Sigmoid colon (tissue), 7 donors: ENCODE measurements at places on chromosomes 12 and 14. TPM values are rescaled to one million over a fixed set of nuclear protein-coding genes. Genes with fewer than 3 reads are reported as not detected.

DNA sequence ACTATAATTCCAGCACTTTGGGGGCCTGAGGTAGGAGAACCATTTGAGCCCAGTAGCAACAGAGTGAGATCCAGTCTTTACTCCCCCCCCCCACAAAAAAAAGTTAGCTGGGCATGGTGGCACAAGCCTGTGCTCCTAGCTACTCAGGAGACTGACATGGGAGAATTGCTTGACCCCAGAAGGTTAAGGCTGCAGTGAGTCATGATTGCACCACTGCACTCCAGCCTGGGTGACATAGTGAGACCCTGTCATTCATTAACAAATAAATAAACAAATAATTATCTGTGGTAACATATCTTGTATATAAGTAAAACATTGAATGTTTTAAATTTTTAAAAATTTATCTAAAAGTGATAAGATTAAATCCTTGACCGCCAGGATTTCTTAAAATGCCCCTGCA, 4.8 kb downstream of the ENTPD5 start:
- H3K36me3 ChIP-seq = no peaks in the 10 kb centered on the region
- H3K27me3 ChIP-seq = no peaks in the 10 kb centered on the region
- DNase-seq = no peak

DNA sequence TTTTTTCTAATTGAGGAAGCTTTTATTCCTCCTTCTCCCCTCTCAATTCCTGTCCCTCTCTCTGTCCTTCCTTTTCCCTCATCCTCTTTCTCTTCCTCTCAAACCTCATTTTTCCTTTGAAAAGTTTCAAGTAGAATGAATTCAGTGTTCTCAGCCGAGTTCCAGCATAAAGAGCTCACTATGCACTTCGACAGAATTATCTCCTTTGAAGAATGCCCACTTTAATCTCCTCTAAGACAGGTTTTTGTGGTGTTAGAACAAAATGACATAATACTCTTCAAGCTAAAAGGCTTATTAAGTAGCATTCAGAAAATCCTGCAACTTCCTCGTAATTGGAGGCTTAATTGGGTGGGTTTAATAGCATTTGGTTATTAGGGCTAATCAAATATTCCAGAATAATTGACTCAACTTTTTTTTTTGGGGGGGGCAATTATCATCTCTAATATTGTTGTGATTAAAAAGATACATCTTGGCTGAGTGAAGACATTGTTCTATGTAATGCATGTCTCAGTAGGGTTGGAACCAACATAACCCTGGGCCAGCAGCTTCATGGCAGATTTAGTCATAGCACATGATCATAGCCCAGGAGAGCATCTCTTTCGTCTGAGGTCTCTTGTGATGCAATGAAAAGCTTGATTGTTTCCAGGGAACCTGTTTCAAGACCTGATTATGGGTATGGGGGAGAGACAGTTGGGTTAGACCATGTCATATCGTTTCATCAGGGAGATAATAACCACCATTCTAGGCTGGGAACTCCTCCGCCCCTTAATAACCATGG, 25.0 kb upstream of the SLC24A4 start:
- no peaks in the 10 kb centered on the region for H3K36me3 ChIP-seq
- H3K27me3 ChIP-seq = no peaks in the 10 kb centered on the region
- H3K27ac ChIP-seq = no peak overlapping the region
- no peak overlapping the region for H3K4me3 ChIP-seq
- DNase-seq = no peak

DNA sequence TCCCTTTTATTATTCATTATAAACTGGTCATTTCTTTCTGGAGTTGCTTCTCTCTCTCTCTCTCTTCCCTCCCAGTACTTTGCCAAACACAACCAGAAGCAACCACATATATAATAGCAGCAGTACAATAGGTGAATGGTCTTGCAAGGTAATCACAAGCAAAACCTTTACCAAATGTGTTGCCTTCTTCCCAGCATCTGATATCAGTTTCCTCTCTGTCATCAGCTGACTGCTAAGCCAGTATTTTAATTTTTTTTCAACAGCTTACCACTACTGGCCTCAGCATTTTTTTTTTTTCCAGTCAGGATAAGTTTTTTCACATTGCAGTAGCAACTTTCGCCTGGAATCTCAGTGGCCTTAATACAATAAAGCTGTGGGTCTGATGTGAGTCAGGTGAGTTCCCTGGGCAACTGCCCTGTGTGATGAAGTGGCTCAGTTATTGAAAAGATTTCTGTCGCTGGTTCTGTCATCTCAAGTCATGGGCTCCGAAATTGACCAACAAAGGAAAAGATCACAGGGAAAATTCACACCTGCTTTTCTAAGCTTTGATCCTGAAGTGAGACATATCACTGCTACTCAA, 282.5 kb upstream of the AMIGO2 start:
- no peaks in the 10 kb centered on the region for H3K4me1 ChIP-seq
- H3K27ac ChIP-seq = no peak overlapping the region
- H3K36me3 ChIP-seq = no peaks in the 10 kb centered on the region
- no peak overlapping the region for H3K4me3 ChIP-seq

DNA sequence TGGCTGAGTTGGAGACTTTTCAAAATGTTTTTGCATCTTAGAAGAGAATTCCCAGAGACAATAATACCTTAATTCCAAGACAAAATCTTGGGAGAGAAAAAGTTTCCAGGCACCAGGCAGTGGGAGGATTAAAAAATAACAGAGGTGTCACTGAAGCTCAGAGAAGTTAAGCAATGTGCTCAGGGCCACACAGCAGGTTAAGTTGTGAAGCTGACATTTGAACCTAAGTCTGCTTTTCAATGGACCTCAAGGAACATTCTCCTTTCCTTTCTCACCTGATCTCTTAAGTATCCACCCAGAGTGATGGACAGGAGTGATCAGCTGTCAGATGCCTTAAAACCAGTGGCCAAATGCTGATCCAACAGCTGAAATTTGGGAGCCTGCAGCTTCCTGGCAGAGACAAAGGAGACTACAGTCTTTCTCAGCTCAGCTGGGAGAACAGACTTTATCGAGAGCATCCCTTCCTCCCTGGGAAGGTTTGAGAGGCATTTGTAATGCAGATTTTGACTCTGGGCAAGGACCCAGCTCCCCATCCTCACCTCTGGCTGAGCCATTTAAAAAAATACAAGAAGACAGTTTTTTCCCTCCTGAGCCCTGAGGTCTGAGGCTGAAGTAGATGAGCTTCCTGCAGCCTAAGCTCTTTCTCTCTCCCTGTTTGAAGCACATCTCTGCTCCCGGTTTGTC, 174.9 kb upstream of the RPH3A start:
- no peak overlapping the region for H3K27ac ChIP-seq
- H3K36me3 ChIP-seq = no peaks in the 10 kb centered on the region
- no peaks in the 10 kb centered on the region for H3K4me1 ChIP-seq
- H3K27me3 ChIP-seq = peaks cover 25% of the 10 kb centered on the region
- no peak for DNase-seq
- H3K4me3 ChIP-seq = no peak overlapping the region

The KRT82 gene
- not detected for total RNA-seq

The NGB gene
- 9.4 TPM for total RNA-seq

The LTBP2 gene
- total RNA-seq = 12.5 TPM
